MG63 (cell line): ENCODE measurements at places on chromosomes 5 and 9. TPM values are rescaled to one million over a fixed set of nuclear protein-coding genes. Genes with fewer than 3 reads are reported as not detected.

Gene ADGRD2
- total RNA-seq, result not detected in 2 replicates

Gene SLC45A2
- not detected in 2 replicates for total RNA-seq

Gene PCDHGA6
- 0.20 and 2.3 TPM in 2 replicates for total RNA-seq

- DNase-seq, result no peak
Measured at GRCh38 chr5:173625673-173626504, 9.4 kb upstream of the BOD1 start.

DNA sequence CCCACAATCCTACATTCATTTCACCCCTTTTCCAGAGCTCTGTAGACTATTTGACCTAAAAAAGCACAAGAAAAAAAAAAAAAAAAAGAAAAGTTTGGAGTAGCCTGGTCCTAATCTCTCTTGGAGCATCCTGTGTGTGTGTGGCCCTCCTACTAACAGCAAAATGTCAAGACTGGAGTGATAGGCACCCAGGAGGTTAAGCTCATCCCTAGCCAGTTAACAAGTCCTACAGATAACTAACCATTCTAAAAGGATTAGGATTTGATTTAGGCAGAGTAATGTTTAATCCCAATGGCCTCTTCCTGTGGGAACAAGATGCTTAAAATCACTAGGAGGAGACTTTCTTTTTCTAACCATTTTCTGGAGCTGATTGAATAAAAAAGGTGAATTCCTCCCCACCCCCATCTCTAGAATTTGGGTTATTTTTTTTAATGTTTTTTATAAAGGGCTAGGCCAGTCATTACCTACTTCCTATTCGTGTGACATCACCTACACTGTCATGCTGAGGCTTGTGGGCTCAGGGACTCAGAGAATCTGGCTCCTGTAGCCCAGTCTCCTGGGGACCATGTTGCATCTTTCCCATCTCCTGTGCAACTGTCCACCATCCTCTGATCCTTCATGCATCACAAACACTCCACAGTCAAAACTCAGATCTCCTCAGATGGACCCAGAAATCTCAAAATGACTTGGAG lies 43.2 kb upstream of the NR3C1 start:
- DNase-seq, result no peak
